Right atrium auricular region (tissue), 2 donors: ENCODE measurements at places on chromosomes 6 and 20. TPM values are rescaled to one million over a fixed set of nuclear protein-coding genes. Genes with fewer than 3 reads are reported as not detected.

Gene VSX1
- total RNA-seq, result not detected

Gene HLA-DMA
- total RNA-seq, result 9.2 TPM

Gene DPPA5
- not detected for total RNA-seq

Gene SLC22A7
- not detected for total RNA-seq

Gene LRRC73
- total RNA-seq, result 0.90 TPM

Gene KHDRBS2
- total RNA-seq, result not detected

Gene LPA
- total RNA-seq, result not detected

Gene CRISP3
- total RNA-seq, result not detected

Gene BCAS4
- 2.2 TPM for total RNA-seq

Gene SAMD3
- total RNA-seq, result 0.67 TPM

Gene SLA2
- total RNA-seq, result 0.39 TPM
